Adipocyte (in vitro differentiated cells): ENCODE measurements at places on chromosomes 6 and 20.

- DNase-seq = no peak
Observed at GRCh38 chr6:161954699-161955276, 680.9 kb upstream of the AGPAT4 start.

- no peak for DNase-seq
Observed at GRCh38 chr6:33764036-33764435, 17.3 kb upstream of the IP6K3 start.

GRCh38 chr20:58169450-58169849 lies 59.0 kb downstream of the ANKRD60 start:
- DNase-seq = peak; percentile 56

DNA sequence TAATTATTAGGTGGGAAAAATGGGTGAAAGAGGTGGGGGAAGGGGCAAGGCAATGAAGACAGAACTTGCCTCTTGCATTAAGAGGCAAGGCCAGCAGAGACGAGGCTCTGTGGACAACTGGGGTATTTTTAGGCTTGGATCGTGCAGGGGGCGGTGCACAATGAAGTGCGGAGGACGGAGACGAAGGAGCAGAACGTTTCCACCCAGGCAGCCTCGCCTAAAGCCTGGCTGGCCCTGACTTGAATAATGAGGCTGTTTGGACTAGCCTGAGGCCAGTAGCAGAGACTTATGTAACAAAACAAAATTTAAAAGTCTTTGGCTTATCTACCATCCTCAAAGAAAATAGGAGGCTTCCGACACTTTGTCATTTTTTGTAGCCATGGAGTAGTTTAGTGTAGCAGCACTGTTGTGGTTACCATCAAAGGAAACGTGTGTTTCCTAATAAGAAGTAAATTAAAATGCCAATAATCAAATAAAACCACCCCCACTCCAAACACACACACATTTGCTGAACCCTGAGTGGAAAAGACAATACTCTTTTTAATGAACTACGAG lies 370.0 kb upstream of the CNR1 start:
- no peak for DNase-seq

DNA sequence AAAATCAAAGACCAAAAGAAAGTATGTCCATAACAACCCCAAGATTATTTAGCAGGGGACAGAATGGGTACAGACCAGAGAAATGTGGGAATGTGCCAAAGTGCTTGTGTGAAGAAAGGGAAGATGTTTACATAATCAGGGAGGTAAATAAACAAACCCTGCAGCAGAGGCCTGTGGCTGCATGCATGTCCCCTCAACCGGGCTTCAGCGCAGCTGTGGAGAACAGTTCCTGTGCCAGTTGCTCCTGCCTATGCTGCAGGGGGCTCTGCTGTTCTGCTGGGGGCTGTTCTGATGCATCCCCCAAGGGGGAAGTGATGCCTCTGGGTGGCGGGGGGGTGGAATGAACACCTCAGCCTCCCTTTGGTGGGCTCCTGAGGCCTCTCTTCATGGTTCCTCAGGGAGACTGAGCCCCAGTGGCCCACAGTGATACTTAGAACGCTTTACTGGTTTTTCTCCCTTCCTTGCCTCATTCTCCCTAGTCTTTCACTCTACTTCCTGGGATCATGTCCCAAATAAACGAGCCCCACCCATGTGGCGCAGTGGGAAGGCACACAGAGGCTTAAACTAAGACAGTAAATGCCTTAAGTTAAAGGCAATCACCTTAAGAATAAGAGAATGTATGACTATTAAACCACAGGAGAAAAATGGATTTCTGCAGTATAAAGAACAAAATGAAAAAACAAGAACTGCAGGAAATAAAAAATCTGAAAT lies 23.0 kb downstream of the RAB23 start:
- DNase-seq = peak; percentile 36

- DNase-seq = no peak
Observed at GRCh38 chr20:914727-915498, 1.2 kb downstream of the ANGPT4 start.

DNA sequence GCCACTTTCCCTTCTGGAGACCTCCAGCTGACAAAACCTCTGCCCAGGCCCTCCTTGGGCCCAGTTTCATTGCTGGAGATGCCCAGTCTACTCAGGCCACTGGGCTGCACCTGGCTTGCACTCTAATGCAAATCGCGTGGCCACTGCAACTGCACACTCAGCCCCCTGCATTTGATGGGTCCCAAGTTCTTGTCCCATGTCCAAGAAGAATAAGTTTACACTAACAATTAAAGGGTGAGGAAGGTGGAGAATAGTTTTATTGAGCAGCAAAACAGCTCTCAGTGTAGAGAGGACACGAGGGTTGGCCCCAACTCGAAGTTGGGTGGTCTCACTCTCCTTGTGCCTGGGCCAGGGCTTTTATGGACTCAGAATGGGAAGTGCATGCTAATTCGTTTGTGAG lies 31.9 kb upstream of the THEMIS start:
- no peak for DNase-seq

DNA sequence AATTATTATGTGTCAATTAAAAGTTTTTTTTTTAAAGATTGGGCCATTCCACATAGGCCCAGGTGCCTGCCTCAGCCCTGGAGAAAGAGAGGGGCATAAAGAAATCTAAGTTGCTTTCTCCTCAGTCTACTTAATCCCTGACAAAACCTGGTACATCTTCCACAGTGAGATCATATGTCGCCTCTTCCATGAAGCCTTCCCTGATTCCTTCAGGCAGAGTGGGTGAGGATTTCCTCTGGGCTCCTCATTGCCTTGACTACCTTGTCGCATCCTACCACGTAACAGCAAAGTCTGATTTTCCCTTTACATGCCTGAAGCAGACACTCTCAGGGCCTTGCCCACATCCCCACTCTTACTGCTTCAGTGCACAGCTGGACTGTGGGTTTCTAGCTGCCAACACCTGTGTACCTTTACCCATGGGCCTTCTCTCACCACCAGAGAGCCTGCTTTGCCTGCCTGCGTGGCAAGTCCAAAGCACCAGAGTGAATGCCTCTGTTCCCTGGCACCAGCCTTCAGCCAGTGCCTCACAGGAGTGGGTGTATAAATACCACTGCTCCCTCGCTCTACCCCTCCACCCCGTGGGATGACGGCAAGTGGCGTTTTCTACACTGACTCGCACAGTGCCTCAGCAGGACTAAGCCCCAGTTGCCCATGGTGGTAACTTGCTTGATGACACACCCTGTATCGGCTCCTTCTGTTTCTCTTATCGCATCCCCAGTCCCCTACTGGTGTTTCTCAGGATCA lies 68.0 kb downstream of the EYA2 start:
- DNase-seq = no peak

- peak; percentile 3 for DNase-seq
Observed at GRCh38 chr20:46253391-46253790, 54.9 kb downstream of the CDH22 start.

DNA sequence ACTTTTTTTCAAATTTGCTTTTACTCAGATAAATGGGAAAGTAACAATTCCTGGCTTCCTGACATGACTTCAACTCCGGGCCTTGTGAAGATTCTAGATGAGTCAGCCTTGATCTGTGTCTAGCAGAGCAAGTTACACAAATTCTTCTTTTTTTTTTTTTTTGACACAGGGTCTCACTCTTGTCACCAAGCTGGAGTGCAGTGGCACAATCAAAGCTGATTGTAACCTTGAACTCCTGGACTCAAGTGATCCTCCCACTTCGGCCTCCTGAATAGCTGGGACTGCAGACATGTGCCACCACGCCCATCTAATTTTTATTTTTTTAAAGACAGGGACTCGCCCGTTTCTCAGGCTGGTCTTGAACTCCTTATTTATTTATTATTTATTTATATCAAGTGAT lies 7.3 kb upstream of the ARHGAP18 start:
- peak; percentile 57 for DNase-seq

DNA sequence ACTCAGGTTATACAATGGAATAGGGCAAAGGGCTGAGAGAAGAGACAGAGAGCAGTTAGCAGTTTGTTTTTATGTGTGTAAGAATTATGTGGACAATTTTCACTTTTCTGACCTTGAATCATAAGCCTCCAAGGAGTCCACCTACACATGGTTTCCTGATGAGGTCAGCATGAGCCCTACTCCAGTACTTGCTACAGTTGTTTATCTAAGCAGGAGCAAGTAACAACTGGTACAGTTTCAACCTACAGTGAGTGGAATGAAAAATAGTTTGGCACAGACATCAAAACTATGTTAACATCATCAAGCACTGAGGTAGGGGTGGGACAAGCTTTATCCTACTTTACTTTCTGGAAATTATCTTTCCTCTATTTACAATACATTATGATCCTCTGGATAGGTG lies 426.7 kb upstream of the ID4 start:
- peak; percentile 28 for DNase-seq

DNA sequence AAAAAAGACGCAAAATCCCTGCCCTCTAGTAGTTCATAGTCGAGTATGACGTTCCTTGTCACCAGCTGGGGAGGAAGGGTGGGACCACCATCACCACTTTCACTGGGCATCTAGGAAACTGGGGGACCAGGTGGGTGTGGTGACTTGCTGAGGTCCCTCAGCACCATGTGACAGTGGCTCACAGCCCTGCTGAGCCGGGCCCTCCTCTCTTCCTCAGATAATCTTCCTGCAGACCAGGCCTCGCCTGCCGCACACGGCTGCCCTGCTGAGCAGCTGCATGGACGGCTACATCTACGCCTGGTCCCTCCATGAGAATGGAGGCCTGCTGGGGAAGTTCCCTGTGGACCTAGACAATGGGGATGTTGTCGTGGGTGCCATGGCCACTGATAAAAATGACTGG lies 71.5 kb downstream of the EFCAB8 start:
- no peak for DNase-seq

DNA sequence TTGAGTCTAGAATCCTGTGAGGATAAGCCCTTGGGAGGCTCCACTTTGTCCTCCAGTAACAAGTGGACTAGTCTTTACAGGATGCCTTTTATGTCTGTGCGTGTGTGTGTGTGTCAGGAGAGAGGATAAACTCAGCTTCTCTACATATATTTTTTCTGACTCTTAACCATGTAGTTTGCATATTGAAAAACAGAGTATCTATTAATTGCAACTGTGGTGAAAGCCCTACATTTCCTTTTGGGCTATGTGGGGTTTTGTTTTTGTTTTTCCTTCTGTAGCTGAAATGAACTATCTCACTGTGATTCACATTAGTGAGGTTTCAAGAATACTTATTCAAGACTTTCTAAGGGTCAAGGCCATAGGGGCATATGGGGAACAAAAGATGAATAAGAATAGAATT lies 17.7 kb downstream of the TPBG start:
- DNase-seq = no peak

DNA sequence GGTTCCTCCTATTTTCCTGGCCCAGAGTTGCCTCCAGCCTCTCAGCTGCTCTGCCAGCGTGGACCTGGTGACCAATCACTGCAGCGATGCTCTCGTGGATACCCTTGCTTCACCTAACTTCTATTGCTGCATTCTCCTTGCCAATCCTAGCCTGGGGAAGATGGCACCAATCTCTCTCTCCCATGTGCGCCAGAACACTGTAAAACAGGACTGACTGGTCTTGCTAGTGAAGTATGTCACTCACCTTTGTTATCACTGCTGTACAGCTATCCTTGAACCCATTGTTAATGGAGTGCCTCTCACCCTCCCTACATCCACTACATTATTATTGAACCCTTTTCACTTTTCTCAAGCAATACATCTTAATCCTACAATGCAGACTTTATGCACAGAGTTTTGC lies 80.1 kb downstream of the LYRM4 start:
- DNase-seq = no peak

- no peak for DNase-seq
Observed at GRCh38 chr6:157233686-157234085, 89.6 kb downstream of the TMEM242 start.
